ENCODE measurements at places on chromosomes 2 and 18. TPM values are rescaled to one million over a fixed set of nuclear protein-coding genes. Genes with fewer than 3 reads are reported as not detected.

Gene NT5DC4
- polyA plus RNA-seq: not detected

Gene RNF144A
- 0.83 TPM for polyA plus RNA-seq

Gene SIX3
- polyA plus RNA-seq: not detected

Gene MYO1B
- 2.0 TPM for polyA plus RNA-seq

Gene ATP8B1
- 0.50 TPM for polyA plus RNA-seq

Gene CENPA
- polyA plus RNA-seq: not detected

Gene DHRS9
- 3.3 TPM for polyA plus RNA-seq

Gene FASTKD1
- 15.1 TPM for polyA plus RNA-seq

Gene PDCD1
- polyA plus RNA-seq: 0.19 TPM

Gene KRCC1
- 38.0 TPM for polyA plus RNA-seq

Gene RBBP8
- 10.8 TPM for polyA plus RNA-seq

Gene GALNT14
- 0.68 TPM for polyA plus RNA-seq

Gene LIMS4
- polyA plus RNA-seq: 1.4 TPM

Gene HMSD
- polyA plus RNA-seq: not detected

Gene RBM45
- polyA plus RNA-seq: 8.3 TPM

Gene CNDP1
- not detected for polyA plus RNA-seq

Gene KCNJ3
- not detected for polyA plus RNA-seq

Gene DNAH7
- polyA plus RNA-seq: 0.11 TPM

Gene ICA1L
- 2.2 TPM for polyA plus RNA-seq

Gene SPP2
- polyA plus RNA-seq: not detected

Gene VWA3B
- polyA plus RNA-seq: not detected

Gene ZFP36L2
- 249 TPM for polyA plus RNA-seq

Gene LOXL3
- polyA plus RNA-seq: 0.74 TPM

Gene CEP76
- 8.5 TPM for polyA plus RNA-seq

Gene DUSP19
- 0.50 TPM for polyA plus RNA-seq

Gene KCNS3
- polyA plus RNA-seq: not detected

Gene CDK5R2
- polyA plus RNA-seq: not detected

Gene ALLC
- not detected for polyA plus RNA-seq

Gene LYG1
- 0.48 TPM for polyA plus RNA-seq

Gene CAPN14
- 2.9 TPM for polyA plus RNA-seq

Gene FIGN
- polyA plus RNA-seq: not detected

Gene PNO1
- polyA plus RNA-seq: 17.9 TPM

Gene SCTR
- not detected for polyA plus RNA-seq

Gene BOLL
- polyA plus RNA-seq: not detected

Gene PPP1R7
- 94.7 TPM for polyA plus RNA-seq

All from IgD-negative memory B cell (primary cell).